CD4-positive, alpha-beta T cell treated with Interferon gamma for 1 hour (primary cell): ENCODE measurements at places on chromosomes 5 and 9.

GRCh38 chr5:116953251-116953930, 378.8 kb upstream of the SEMA6A start:
- no peak for DNase-seq

DNA sequence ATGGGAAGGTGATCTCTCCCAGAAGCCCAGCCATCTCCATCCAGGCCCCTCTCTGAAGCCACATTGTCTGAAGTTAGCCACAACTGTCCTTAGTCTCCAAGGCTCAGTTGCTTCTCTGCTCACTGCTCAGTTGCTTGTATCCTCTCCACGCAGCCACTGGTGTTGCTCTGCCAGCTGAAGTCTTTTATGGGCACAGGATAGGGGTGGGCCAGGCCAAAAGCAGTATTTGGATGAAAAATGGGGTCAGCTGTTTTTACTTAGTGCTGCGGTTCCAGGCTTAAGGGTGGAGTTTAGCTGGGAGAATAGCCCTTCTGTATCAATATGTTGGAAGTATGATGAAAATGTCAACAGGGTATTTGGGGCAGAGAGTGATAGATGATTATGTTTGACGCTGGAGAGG, 168.8 kb upstream of the PPP1R2B start:
- DNase-seq = no peak

- peak; percentile 81 for DNase-seq
Measured at GRCh38 chr9:131237931-131238401, 38.3 kb downstream of the FAM78A start.

DNA sequence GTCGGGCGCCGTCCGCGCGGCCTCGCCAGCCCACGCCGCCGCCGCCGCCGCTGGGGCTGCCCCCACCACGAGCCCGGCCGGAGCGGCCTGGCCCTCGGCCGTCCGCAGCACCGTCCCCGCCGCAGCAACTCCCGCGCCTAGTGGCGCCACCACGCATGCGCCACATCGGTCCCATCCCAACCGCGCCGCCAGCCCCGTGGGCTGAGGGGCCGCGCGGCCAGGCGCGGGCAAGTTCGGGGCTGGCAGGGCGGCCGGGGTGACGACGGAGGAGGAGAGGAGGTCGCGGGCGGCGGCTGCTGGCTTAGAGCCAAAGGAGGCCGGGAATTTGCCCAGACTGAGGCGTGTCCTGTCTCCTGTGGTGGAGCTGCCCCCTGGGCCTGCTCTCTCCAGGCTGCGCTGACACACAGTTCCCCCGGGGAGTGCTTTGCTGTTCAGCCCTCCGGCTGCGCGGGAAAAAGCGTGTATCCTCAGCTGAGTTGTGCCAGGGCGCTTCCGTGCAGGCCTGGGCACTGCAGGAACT, at the start of gene TUSC1:
Gene TUSC1 (minus strand): TSS at position 298 of the 520 bp plus-strand sequence. CDS start 132 bp downstream, at position 166.
- peak; percentile 20 for DNase-seq

DNA sequence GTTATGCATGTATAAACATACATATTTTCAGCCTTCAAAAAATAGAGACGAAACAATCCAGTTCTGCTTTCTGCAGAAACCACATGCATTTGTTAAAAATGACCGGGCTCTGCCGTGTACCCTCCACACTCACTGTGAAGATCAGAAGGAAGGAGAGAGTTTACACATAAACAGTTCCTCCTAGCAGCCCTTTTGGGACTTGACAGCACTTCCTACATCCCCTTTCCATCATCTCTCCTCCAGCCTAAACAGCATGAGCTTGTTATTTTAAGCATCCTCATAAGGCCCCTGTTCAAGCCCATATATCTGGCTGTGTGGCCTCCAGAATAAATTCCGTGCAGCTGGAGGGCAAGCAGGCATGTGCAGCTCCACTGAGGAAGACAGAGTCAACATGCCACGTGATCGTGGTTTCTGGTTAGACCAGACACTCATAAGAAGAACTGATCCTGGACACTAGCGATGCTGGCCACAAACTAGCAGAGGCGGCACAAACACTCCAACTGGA, 42.2 kb downstream of the NIPAL4 start:
- peak; percentile 40 for DNase-seq

- no peak for DNase-seq
Measured at GRCh38 chr9:126902210-126902609, 12.4 kb upstream of the RALGPS1 start.

- no peak for DNase-seq
Measured at GRCh38 chr5:175809531-175810121, 61.8 kb upstream of the CPLX2 start.

DNA sequence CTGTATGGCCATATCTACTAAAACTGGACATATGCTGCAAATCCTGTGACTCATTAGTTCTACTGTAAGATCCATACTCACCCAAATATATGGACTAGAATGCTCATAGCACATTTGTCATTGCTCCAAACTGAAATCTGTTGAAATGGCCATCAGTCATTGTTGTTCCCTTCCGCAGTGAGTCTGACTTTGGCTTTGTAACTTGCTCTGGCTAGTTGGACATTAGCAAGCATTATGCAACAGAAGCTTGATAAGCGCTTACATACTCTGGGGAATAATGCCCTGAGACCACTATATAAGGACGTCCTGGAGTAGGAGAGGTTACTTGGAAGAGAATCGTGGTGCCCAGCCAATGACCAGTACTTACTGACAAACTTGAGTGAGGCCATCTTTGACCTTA, 9.0 kb downstream of the KIAA1958 start:
- DNase-seq = no peak

DNA sequence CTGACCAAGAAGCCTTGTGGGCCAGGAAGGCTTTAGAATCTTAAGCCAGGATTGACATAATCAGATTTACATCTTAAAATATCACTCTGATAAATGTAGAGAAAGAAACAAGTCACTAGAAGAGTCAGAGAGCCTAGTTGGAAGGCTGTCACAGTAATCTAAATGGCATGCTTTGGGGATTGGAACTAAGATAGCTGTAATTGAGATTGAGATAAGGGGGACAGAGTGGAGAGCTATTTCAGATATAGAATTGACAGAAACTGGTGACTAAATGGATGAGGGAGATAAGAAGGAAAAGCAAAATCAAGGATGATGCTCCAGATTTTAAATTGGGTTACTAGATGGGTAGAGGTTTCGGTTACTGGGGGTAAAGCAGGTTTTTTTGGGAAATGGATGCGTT, 100.5 kb downstream of the XRCC4 start:
- DNase-seq = no peak

DNA sequence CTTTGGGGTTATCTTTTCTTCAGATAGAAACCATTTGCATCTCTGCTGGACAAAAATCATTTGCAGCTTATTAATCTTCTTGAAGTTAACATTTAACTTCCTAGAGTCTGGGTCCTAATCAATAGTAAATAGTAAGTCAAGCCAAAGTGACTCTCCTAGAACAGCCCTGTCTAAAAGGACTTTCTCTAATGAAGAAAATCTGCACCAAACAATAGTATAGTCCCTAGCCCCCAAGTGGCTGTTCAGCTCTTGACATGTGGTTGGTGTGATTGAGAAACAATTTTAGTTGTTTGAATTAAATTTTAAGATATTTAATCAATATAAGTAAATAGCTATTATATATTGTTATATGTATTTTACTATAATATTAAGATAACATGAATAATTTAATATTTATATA, 64.6 kb upstream of the SHB start:
- no peak for DNase-seq

DNA sequence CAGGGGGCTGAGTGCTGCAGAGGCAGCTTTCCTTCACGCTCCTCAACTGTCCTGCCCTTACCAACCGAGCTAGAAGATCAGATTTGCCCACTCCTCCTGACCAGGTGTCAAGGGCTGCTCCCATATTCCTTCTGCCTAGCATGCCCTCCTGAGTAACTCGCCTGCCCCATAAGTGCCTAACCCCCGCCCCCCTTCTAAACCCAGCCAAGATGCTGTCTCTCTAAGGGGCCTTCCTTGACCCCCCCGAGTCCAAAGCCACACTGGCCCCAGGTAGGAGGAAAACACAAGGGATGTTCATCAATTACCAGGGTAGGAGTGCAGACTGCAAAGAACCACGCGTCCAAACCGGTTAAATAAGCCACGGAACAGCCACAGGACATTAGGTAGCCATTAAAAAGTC, 4.8 kb downstream of the CCDC69 start:
- no peak for DNase-seq

DNA sequence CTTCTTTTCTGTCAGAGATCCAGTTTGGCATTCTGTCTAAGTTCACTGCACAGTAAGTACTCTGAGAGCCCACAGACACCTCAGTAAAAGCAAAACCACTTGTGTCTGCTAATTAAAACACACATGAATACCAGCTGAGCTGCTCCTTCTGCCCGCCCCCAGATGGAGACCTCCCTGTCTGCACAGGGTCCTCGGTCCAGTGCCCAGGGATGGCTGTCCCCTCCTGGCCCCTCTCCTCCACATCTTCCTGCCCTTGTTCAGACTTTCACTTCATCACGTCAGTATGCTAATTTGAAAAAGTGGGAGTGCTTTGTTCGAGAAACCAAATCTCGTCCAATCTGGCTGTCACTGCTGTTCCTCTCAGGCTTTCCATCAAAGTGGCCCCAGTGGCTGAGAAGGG, 43.5 kb downstream of the LIX1 start:
- DNase-seq = no peak

- DNase-seq = no peak
Measured at GRCh38 chr5:5738797-5739489, 316.5 kb downstream of the ICE1 start.

DNA sequence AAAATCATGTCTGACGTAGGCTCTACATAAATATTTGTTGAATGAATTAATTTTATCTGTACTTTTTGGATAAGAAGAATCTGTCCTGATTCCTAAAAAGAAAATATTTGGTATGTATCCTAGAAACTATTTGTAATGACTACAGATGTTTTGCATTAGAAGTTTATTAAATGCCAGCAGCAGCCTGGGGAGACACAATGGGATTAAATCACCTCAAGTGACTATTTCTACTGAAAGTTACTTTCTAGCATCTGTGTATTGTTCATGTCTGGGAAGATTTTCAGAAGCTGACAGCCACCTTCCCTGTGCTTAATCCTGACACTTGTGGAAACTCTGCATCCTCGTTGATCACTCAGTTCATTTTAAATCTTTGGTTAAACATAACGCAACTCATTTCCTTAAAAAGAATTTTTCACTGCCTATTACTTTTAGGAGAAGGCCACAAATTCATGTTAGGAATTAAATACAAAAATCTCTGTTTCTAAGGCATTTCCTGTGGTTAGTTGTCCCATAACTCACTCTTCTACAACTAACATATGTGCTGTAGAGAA, 209.3 kb upstream of the PPP1R2B start:
- no peak for DNase-seq

DNA sequence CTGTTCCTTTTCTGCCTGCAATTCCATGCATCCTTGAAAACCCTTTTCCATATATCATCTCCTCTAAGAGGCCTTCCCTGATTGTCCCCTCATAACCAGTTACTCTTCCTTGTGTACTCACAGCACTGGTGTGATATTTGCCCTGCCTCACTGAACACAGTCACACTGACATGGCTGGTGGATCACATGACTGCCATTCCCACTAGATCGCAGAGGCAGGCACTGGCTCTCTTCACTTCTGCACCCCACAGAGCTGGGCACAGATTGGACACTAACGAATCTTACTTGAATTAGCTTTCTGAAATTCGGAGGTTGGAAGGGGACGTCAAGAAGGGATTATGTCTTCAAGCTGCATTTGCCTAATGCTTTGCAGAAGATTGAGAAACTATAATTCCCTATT, 208.0 kb downstream of the PAPPA start:
- no peak for DNase-seq
